H1 (cell line): ENCODE measurements at places on chromosomes 7 and 10. TPM values are rescaled to one million over a fixed set of nuclear protein-coding genes. Genes with fewer than 3 reads are reported as not detected.

Gene IFIT3
- total RNA-seq = 0.57 and 0.84 TPM in 2 replicates

Gene FOXP2
- 0.10 and 0.43 TPM in 2 replicates for total RNA-seq

Gene FAM180A
- not detected in 2 replicates for total RNA-seq

Gene MYL7
- total RNA-seq = 3.3 and 3.6 TPM in 2 replicates

Gene TAS2R5
- total RNA-seq = 0.84 and 1.5 TPM in 2 replicates

Gene HECW1
- 10.5 and 12.7 TPM in 2 replicates for total RNA-seq

Gene SPDYE1
- total RNA-seq = not detected in 2 replicates

Gene ZNF727
- not detected in 2 replicates for total RNA-seq

Gene CNTNAP2
- total RNA-seq = 69.1 and 71.0 TPM in 2 replicates

Gene SSMEM1
- total RNA-seq = not detected in 2 replicates

Gene SLC39A12
- not detected in 2 replicates for total RNA-seq

Gene PRSS37
- not detected in 2 replicates for total RNA-seq

Gene SPDYE18
- not detected in 2 replicates for total RNA-seq

Gene PDE6C
- not detected in 2 replicates for total RNA-seq
